ENCODE measurements at places on chromosomes 16 and 17.

DNA sequence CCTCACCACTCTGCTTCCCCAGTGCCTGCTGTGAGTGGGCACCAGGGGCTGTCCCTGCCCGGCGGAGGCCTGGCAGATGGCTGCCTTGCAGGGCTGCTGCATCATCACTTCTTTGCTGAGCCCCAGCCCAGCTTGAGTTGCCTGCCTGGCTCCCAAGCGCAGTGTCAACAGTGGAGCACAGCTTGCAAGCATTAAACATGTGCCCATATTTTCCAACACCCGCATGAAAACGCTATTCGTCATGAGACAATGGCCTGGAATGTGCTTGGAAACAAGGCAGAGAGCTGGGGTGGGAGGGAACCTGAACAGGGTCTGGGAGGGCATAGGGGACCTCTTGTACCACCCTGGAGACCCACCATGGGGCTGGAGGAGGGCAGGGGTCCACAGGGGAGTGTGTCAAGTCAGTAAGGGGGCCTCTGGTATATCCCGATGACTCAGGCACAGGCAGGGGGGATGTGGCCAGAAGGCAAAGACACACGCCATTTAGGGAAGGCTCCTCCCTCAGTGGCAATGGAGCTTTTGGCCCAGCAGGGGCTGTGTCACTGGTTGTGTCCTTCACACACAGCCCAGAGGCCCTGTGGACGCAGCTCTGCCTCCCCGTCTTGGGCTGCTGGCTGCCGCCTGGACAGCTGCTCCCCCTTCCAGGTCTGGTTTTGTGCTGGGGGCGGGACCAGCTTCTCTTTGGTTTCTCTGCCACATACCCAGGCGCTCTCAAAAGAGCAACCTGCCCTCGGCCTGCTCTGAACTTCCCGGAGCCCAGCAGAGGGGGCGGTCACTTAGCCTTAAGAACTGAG lies 17.4 kb upstream of the MTSS2 start:
- peak; percentile 38 for DNase-seq

DNA sequence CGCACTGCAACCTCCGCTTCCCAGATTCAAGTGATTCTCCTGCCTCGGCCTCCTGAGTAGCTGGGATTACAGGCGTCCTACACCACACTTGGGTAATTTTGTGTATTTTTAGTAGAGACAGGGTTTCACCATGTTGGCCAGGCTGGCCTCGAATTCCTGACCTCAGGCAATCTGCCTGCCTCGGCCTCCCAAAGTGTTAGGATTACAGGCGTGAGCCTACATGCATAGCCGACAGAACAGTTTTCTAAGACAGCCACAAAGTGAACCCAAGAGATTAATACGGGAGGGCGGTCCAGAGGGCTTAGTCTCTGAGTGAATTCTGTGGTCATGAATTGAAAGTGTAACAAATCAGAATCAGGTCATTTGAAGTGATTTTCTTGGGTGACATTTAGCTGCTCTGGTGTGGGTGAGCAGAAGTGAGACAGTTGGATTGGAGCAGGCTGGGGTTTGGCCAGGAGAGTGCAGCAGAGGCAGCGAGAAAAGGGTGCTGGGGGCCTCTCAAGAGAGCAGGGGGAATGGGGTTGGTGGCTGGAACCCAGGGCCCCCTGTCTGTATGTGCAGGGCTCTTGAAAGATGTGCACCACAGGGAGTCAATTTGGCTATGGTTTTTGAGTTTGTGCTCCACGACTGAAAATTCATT lies 231.4 kb upstream of the WSCD1 start:
- peak; percentile 24 for DNase-seq

- no peak for DNase-seq
Measured at GRCh38 chr16:88943131-88943664, 33.8 kb downstream of the CBFA2T3 start.

DNA sequence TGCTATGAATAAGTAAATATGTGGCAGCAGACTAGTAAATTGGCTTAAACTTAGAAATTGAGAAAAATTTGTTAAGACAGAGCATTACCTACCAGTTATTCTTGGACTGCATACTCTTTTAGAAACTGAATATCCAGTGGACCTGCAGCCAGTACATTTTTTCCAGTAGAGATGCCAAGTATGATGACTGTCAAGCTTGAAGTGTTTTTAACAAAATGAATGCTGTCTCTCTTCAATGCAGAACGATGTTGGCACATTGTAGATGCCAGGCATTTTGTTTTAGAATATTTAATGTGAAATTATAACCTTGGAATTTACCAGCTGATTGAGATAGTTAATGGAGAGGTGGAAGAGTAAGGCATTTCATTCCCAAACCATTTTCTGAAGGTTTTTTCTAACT lies 52.5 kb downstream of the NFAT5 start:
- DNase-seq: no peak

DNA sequence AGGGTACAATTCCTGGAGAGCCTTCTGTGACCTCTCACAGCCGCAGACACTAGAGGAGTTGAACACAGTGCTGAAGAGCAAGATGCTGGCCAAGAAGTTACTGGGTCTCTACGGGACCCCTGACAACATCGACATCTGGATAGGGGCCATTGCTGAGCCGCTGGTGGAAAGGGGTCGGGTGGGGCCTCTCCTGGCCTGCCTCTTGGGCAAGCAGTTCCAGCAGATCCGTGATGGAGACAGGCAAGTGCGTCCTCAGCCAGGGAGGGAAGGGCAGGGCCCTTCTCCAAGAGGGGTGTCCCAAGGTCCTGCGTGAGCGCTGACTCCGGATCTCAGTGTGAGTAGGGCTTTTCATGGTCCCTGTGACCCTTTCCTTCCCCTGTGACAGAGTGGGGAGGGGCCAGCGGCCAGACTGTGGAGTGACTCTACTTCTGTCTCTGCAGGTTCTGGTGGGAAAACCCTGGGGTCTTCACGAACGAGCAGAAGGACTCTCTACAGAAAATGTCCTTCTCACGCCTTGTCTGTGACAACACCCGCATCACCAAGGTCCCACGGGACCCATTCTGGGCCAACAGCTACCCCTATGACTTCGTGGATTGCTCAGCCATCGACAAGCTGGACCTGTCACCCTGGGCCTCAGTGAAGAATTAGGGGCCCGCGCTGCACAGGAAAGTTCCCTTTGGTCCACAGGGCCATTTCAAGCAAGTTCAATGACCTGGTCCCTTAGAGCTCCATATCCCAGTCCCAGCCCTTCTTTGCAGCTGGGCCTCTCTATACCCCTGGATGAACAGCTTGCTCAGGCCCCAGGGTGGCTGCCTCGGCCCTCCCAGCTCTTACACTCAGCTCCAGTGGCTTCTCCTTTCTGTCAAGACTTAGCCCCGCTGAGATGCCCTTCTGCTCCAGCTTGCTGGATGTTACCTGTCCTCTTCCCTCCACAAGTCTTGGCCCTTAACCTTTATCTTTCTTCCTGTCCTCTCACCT lies 13.1 kb downstream of the MPO start:
- DNase-seq: no peak

GRCh38 chr16:71542377-71542776 lies 16.2 kb downstream of the CHST4 start:
- peak; percentile 78 for DNase-seq

DNA sequence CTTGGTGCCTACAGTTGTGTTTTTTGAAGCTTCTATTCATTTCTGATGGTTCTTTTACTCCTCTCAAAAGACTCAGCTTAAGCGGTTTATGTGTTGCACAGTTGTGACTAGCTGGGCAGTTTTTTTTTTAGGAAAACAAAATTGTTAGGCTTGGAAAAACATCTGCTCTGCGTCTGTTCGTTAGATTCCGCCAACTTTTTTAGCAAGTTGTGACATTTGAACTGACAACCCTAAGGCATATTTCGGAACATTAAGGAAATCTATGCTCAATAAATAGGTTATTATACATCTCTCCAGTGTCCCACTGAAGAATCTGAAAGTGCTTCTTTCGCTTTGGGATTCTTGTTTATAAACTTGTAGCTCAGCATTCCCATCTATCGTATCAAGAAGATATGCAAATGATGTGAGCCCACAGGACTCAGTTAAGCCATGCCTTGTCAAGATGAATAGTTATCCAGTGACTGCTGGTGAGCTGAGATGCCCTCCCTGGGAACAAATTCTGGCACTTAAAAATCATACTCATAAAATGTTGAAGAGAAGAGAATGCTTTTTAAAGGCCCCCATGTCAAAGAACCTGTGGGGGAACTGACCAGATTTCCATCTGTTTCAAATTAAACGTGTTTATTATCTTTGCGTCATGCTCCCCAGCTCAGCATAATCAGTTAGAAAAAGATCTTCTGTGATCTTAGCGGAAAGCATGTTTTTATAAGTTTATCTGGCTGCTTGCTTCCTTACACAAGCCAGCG lies 109.0 kb upstream of the FAM20A start:
- no peak for DNase-seq

GRCh38 chr17:14355556-14355955 lies 54.7 kb downstream of the HS3ST3B1 start:
- no peak for DNase-seq

DNA sequence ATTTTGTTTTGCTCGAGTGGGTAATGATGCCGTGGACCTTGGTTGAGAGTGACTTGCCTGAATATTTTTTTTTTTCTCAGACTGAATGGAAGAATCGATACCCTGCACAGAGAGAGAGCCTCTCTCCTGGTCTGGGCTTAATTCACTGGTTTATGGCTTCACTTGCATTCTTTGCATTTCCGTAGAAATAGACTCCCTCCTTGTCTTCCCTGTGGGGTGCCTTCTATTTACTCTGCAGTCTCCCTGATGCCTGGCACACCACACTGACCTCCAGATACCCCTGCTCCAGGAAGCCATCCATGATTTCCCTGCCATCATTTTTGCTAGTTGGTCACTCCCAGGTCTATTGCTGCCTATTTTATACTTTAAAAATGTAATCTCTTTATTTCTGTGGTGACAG lies 238.0 kb downstream of the SNX29 start:
- no peak for DNase-seq

- DNase-seq: no peak
Measured at GRCh38 chr17:9036336-9036735, 15.0 kb downstream of the NTN1 start.

GRCh38 chr16:66400503-66401380 lies 26.4 kb upstream of the BEAN1 start:
- no peak for DNase-seq

DNA sequence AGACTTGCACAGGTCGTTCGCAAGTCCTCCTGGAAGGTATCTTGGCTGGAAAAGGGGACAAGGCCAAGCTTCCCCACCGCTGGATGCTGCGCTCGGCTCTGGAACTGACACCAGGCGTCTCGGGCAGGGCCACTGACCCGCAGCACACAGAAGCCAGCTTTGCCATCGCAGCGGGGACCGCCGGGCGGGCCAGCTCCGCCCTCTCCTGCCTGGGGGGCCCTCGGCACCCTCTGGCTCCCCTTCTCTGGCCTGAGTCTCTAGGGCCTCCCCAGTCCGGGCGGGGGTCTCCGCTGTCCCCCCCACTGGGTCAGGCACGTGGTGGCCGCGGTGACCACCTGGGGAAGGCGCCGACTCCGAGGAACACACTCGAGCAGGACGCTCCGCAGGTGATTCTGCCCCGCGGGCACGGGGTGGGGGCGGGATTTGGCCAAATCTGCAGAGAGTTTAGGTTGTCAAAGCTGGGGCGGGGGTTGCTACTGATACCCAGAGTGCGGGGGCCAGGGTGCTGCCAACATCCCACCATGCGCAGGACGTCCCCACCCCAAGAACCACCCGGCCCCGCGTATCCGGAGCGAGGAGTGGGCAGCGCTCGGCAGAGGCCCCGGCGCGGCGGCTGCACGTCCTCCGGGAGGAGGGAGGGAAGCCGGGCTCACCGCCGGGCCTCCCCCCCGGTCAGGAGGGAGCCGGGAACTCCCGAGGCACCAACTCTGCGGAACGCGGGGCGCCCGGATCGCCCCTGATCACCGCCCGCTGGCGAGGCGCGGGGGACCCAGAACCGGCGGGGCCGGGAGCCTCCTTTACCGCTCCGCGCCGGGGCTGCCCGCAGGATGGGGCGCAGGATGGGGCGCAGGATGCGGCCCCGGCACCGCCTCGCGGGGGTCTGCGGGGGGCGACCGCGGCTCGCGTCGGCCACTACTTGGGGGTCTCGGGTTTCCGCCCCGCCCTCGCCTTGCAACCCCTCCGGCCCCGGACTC lies 744 bp upstream of the METRNL start:
- peak; percentile 27 for DNase-seq

- no peak for DNase-seq
Measured at GRCh38 chr17:17082878-17083277, 40.6 kb downstream of the MPRIP start.

DNA sequence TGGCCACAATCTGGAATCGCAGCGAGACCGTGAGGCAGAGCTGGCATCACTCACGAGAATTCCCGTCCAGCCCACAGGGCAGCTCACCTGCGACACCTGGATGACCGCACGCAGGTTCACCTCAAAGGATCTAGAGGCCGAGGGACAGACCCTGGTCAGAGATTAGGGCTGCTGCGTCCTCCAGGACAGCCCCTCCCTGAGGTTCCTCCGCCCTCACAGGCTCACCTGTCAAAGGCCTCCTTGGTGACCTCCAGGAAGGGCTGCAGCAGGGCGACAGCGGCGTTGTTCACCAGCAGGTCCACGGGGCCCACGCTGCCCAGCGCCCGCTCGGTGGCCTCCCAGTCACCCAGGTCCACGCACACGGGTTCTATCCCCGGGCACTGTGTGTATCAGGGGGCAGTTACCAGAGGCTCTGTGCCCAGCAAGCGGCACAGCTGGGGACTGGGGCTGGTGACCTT lies 834 bp downstream of the DCXR start:
- no peak for DNase-seq

GRCh38 chr17:70624211-70624610 lies 454.9 kb downstream of the KCNJ2 start:
- no peak for DNase-seq

DNA sequence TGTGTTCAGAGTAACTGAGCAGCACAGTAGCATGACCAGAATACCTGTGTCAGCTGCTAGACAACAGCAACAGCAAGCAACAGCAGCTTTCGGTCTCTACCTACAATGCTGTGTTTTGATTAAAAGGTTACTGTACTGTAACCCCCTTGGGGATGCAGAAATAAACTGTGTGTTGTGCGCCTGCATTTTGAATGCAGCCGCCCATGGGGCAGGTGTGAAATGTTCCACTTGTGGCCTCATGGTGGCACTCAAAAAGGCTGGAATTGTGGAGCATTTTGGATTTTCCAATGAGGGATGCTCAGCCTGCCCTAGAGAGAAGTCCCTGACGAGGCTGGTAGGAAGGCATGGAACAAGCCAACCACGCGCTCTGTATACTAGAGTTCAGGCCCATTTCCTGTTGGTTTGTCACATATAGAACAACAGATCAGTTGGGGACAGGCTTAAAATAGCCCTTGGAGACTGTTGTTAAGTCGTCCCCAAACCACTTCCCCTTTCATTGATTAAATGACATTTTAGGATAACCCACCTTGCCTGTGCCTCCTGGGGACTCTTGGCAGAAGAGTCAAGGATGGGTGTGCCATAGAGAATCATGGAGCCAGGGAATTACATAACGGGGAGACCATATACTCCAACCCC lies 27.1 kb downstream of the SCPEP1 start:
- DNase-seq: no peak
